Dorsolateral prefrontal cortex (tissue), 122 donors: ENCODE measurements at places on chromosomes 2 and 18.

DNA sequence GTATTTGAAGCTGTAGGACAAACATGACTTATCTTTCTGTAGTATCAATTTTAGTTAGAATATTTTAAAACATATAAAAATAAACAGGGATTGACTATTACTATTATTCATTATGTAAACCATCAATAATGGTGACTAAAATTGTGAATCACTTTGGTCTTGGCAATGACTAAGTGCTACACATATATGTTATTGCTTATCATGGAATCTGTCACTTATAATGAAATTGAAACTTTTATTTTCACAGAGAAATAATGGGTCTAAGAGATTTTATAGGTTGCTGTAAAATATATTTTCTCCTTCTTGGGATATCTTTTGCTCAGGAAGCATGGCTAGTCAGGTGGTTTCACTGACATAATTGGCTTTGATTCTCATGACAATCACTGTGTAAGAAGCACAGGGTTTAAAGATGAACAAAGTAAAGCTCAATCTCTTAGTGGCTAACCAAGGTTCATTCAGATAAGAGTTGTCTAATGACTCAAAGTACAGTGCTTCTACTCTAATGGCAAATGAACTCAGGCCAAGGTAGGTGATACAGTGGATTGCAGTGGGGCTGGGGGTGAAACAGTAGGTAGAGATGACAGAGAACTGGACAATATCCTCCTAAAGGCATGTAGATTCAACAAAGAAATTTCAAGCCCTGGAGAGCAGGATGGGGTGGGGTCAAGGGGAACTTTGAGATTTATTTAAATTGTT is 98.6 kb upstream of the FANCL start:
- DNase-seq: no peak

GRCh38 chr18:28984731-28985130 is 807.8 kb upstream of the CDH2 start:
- DNase-seq: no peak

- DNase-seq: no peak
These were observed 470.7 kb upstream of the ZEB2 start for GRCh38 chr2:144990661-144991060.

- no peak for DNase-seq
These were observed 150.8 kb downstream of the ANKRD44 start for GRCh38 chr2:197159661-197160211.

- DNase-seq: peak; percentile 48
These were observed 575 bp downstream of the TMEM150A start for GRCh38 chr2:85601771-85602475.
